ENCODE measurements at places on chromosomes 6 and 20.

- DNase-seq: no peak
These were observed 15.0 kb downstream of the DLGAP4 start for GRCh38 chr20:36320898-36321695.

- no peak for DNase-seq
These were observed 4.6 kb upstream of the PREX1 start for GRCh38 chr20:48832405-48832730.

DNA sequence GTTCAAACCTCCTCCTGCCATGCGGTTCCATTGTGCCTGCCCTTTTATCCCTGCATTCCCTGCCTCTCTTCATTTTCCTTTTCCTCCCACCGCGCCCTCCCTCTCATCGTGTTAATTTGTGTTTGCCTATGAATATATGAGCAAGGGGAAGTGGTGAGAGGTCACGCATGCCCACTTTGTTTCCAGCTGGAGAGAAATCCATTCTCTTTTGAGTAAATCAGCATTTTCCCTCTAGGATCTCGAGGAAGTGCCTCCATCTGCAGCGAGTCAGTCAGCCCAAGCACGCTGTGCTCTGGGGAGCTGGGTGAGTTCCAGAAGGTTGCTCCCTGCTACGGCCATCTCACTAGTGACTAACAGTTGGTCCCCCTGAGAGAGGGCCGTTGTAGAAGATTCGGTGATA lies 42.9 kb downstream of the CDH26 start:
- DNase-seq: no peak

DNA sequence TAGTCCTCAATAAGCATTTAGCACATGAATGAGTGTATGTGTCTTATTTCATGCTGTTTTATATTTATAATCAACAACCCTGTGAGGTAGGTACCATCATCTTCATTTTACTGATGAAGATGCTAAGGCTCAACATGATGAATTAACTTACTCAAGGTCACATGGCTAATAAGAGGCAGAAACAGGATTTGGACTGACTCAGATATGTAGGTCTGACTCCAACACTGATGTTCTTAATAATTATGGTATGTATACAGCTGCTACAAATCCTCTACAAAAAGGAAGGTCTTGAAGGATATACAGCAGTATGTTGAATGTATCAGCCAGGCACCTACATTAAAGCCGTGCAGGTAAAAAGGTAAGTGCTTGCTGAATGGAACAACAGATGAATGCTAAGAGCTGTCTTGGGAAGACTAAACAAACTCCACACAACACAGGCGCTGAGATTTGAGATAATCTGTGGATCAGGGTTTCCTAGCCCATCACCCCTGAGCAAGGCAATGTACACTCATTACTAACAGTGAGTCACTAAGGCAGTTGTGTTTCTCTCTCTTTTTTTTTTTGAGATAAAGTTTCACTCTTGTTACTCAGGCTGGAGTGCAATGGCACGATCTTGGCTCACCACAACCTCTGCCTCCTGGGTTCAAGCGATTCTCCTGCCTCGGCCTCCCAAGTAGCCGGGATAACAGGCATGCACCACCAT lies 31.9 kb downstream of the TTI1 start:
- no peak for DNase-seq

DNA sequence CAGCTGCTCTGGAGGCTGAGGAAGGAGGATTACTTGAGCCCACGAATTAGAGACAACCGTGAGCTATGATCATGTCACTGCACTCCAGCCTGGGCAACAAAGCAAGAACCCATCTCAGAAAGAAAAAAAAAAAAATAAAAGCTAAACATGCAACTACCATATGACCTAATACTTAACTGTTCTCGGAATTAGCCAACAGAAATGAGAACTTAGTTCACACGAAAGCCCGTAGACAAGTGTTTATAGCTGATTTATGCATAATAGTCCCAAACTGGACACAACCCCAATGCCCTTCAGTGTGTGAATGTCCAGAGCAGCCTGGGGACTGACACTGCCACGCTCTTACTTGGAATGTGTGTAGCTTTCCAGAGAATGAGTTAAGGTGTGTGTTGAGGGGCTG lies 211.5 kb upstream of the PROKR2 start:
- DNase-seq: no peak

DNA sequence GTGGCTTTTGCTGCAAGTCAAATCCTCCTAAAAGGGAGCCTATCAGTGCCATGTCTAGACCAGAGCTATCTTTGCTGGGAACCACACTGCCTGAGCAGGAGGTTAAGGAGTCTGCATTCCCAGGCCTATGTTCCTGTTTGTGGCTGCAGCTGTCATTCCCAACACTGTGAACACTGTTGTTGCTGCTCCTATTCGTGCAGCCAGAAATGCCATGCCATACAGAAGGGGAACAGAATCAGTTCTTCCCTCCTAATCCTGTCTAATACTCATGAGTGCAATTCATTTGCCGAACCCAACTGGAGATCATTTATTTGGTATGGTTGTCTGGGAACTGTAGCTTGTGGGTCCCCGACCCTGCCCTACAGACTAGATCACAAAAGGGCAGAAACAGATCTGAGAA lies 406.5 kb upstream of the GJE1 start:
- no peak for DNase-seq

- DNase-seq: no peak
These were observed 19.5 kb upstream of the ASXL1 start for GRCh38 chr20:32338665-32339064.

GRCh38 chr6:129694036-129694435 lies 15.9 kb downstream of the ARHGAP18 start:
- no peak for DNase-seq

Measured in immature natural killer cell (primary cell).